IgD-negative memory B cell (primary cell): ENCODE measurements at places on chromosomes 7 and 10. TPM values are rescaled to one million over a fixed set of nuclear protein-coding genes. Genes with fewer than 3 reads are reported as not detected.

The MOGAT3 gene
- not detected for polyA plus RNA-seq

The AOAH gene
- polyA plus RNA-seq = 2.8 TPM

The LRRC18 gene
- 0.58 TPM for polyA plus RNA-seq

The DBF4 gene
- polyA plus RNA-seq = 24.9 TPM
